WTC11 (cell line): ENCODE measurements at places on chromosomes 12 and 14.

DNA sequence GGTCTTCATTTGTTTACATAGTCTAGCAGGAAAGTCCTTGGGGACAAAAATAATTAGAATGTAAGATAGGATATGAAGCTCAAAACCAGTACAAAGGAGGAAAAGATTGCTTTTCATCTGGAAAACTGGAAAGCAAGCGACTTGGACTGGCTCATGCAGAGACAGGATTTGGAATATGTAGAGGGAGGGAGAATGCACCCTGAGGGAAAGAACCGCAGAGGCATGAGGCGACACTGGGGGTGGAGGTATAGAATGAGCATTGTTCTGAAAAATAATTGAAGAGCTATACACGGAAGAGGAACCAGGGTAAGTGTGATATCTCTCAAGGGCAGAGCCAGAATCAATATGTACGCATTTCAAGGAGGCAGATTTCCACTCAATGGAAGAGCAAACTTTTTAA lies 85.5 kb downstream of the PLEKHG3 start:
- DNase-seq: no peak

GRCh38 chr14:102586420-102587104 lies 5.9 kb upstream of the RCOR1 start:
- no peak for DNase-seq

DNA sequence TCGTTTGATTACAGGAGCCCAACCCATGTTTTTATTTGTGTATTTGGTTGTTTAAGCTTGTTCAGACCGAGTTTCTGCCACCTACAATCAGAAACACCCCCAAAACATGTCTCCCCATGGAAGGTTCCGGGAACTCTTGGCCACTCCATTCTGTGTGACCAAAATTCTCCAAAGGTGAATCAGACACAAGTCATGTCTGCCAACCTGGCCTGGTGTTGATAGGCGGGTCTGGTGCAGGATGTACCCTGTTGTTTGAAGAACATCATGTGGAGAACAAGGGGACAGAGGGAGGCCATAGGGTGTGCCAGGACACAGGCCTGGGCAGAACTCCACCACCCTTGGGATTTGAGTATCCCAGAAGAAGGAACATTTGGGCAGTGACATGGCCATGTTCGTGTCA lies 147.1 kb upstream of the MYL2 start:
- no peak for DNase-seq

GRCh38 chr12:20210621-20211215 lies 157.6 kb upstream of the PDE3A start:
- DNase-seq: no peak

- DNase-seq: no peak
These were observed 3.4 kb downstream of the JAG2 start for GRCh38 chr14:105165134-105165704.

- no peak for DNase-seq
These were observed 14.9 kb downstream of the GIT2 start for GRCh38 chr12:109981311-109981710.

DNA sequence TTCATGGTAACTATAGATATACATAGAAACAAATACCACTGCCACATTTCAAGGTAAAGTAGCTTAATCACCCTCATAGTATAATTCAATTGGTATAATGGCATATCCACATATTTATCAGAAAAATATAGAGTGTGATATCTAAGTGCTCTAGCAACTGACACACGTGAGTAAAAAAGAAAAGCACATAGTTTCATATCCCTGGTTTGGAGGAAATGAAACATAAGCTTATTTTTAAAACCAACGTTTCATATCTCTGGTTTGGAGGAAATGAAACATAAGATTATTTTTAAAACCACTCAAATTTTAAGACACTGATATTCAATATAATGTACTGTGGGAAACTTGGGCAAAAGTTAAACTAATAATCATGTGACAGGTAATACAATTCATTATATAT lies 2.1 kb downstream of the OR6C70 start:
- DNase-seq: no peak

- no peak for DNase-seq
These were observed 24.5 kb downstream of the LRTM2 start for GRCh38 chr12:1844661-1845409.

- DNase-seq: peak; percentile 41
These were observed 36.1 kb downstream of the TMCC3 start for GRCh38 chr12:94614288-94614721.

- peak; percentile 44 for DNase-seq
These were observed 58.9 kb upstream of the PLEKHG3 start for GRCh38 chr14:64645220-64645892.

DNA sequence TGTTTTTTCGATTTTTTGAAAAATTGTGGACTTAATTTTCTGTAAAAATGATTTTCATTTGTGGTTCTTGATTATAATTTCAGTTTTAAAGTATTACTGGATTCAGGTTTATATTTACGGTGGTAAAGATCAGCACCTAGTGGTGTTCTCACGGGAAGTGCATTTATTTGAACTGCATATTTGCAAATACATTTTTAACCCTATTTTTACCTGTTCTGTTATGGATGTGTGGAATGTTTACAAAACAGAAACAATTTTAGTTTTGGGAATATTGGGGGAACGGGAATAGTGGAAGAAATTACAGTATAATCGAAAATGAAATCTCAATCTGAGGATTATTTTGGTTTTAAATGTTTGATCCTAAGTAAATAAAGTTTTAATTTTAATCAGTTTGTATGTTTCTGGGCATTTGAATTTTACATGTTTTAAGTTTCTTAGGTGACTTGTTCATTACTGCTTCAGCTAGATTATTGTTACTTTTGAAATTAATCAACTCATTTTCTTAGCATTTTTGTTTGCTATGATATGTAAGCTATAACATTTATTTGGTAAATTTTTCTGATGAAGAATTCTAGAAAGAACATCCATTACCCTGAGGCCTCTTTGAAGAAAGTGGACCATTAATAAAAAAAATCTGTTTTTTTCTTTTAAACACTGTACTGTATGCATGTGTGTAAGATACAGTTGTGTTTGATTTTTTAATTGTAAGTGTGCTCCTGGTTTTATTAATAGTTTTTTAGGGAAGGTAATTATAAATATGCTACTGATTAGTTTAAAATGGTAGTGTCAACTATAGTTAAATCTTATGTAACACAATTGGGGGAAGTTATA lies 942 bp downstream of the ATF7IP start:
- no peak for DNase-seq

GRCh38 chr12:19002216-19002615 lies 127.3 kb upstream of the PLEKHA5 start:
- DNase-seq: no peak

DNA sequence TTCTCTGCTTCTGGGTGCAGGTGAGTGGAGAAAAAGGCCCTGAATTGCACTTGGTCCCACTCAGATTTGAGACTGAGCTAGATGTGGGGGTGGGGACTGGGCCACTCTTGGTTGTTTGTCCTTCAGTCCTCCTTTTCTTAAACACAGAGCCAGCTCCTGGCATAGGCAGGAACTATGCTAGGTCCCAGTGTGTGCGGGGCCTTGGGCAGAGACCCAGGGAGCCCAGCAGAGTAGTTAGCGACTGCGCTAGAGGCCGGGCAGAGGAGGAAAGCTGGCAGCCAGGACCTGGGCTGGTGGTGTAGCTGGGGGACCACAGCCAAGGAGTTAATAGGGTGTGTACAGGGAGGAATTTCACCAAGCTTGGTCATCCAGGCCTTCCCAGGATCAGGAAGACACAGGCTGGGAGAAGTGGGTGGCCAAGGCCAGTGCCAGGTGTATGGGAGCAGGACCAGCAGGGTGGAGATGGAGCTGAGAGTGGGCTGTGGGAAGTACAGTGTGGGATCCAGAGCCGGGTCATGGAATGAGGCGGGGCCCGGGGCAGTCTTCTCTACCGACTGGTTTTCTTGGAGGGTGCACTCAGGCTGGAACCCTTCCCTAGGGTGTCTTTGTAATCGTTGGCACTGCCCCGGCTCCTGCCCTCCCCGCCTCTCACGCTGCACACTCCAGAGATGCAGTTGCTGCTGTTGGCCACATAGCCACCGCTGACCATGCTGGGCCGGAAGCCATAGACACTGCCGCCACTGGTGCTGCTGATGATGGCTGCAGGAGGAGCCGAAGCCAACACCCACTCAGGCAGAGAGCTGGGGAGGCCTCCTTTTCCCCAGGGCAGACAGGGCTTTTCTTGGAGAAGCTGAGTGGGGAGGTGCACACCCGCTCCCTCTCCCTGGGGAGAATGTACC lies 8.7 kb downstream of the KRT71 start:
- no peak for DNase-seq

- no peak for DNase-seq
These were observed 36.0 kb upstream of the SNX6 start for GRCh38 chr14:34665785-34666435.

DNA sequence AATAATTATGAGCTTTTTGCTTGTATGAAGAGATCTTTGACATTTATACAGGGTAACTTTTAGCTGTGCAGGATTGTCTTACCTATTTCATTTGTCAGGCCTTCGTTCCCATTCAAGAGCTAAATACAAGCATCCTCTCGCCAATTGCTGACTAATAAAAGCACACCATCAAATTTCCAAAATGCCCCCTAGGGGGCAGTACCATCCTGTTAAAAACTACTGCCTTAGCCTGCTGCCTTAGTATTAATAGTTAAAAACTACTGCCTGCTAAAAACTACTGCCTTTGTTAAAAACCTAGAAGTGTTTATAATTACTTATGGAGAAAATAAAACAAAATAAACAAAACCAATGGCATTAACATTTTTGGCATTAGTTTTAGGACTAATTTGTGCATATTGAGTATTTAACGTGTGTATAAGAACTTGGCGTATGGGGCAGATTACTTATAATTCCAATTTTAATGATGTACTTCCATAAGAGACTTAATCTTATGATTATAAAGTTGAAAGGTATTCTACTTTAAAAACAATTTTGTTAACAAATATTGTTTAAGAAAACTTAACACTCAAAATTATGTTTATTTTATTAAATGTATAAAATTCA lies 3.0 kb upstream of the IFI27L2 start:
- DNase-seq: peak; percentile 50

GRCh38 chr12:14396071-14396470 lies 30.6 kb downstream of the ATF7IP start:
- no peak for DNase-seq

- DNase-seq: peak; percentile 53
These were observed 76.1 kb downstream of the STON2 start for GRCh38 chr14:81324011-81324410.

GRCh38 chr14:98120831-98121464 lies 1151.0 kb downstream of the BCL11B start:
- no peak for DNase-seq

- no peak for DNase-seq
These were observed 84.3 kb downstream of the EGLN3 start for GRCh38 chr14:33866425-33867088.

DNA sequence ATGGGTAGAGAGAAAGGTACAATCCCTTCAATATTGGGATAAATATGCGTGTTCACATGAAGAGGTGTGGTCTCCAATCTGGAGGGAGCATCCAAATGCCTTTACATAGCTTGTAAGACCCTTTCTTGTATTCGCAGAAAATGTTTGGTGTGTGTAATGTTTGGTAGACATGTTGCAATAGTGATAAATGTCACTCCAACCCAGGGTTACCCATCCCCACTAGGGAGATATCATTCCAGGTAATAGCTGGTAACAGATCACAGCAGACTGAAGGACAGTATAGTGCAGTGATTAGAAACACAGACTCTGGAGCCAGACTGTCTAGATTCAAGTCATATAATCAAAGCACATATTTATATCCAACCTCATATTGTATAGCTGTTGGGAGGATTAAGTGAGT lies 733.6 kb upstream of the TBX3 start:
- DNase-seq: no peak

GRCh38 chr12:45732250-45732649 lies 2.7 kb downstream of the ARID2 start:
- no peak for DNase-seq

- DNase-seq: no peak
These were observed 8.7 kb downstream of the MMP17 start for GRCh38 chr12:131836714-131837397.
